ENCODE measurements at places on chromosomes 3 and 15.

DNA sequence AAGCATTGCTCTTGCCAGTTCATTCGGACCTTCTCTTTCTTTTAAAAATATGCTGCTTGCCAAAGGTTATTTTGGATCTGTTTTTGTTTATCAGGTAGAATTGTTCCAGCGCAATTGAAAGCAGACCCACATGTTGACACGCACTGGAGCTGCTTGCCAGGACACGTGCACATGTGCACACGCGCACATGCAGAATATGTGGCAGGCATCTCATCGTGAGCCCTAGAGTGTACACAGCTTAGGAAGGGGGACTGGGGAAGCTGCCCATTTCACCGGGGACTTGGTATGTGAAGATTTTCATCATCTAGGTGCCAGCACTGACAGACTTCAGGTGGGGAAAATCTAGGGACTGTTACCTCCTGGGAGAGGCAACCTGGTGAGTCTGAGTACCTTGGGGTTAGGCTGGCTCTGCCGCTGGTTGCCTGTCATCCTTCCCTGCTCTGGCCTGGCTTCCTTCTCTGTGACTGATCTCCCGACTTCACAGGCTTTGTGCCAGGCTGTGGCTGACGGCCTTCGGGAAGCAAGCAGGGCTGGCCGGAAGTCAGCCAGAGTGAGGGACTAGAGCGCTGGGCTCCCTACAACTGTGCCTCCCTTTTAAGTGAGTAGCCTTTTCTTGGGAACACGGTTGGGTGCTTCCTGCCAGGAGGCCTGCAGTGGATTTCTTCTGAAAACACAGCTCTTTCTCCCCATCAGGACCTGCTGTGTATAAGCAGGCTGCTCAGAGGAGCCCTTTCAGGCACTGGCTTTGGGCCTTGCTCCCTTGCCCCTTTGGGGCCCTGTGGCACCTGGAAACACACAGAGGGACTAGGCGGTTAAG is 129.3 kb downstream of the EEFSEC start:
- DNase-seq: peak; percentile 8

- DNase-seq: no peak
Measured at GRCh38 chr3:130539005-130539404, 22.0 kb downstream of the COL6A6 start.

DNA sequence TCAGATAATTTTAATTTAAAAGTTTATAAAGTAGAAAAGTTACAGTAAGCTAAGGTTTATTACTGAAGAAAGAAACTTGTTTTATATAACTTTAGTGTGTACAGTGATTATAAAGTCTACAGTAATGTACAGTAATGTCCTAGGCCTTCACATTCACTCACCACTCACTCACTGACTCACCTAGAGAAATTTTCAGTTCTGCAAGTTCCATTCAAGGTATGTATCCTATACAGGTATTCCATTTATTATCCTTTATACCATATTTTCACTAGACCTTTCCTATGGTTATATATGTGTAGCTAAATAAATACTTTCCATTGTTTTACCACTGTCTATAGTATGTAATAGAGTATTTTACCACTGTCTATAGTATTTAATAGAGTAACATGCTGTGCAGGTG is 33.2 kb upstream of the MME start:
- no peak for DNase-seq

DNA sequence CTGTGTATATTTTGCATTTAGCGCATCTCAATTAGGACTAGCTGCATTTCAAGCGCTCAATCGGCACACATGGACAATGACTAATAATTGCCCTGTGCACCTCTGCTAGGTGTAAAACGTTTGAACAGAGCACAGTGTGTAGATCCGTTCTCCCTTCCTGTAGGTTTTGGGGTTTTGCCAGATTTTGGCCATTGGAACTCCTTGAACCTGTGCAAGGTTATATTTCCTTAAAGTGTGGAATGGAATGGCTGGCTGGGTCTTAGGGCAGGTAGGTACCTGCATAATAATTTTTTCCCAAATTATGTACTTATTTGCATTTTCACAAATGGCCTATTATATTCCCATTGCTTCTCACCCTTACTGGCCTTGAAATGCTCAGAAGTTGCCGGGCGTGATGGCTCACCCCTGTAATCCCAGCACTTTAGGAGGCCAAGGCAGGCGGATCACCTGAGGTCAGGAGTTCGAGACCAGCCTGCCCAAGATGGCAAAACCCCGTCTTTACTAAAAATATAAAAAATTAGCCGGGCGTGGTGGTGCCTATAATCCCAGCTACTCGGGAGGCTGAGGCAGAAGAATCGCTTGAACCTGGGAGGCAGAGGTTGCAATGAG is 777 bp downstream of the RNU5B-1 start:
- DNase-seq: no peak

GRCh38 chr3:49805367-49805782 is 2.3 kb downstream of the INKA1 start:
- DNase-seq: no peak

DNA sequence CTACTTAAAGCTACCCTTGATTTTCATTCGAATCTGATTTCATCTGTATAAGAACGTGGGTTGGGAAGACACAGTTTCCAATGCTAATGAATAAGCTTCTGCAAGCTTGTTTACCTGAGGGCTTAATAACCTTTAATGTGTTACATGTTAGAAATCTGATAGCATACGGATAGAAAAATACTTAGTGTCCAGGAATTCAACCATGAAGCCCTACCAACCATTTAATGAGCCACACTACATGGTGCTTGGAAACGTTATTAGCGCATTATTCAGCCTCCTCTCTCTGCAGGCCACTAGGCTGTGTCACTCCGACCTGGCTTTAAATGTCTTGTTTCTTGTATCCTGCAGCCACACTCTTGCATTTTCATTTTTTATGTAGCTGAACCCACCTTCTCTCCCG is 1.6 kb downstream of the FAM81A start:
- DNase-seq: no peak

- no peak for DNase-seq
Measured at GRCh38 chr3:16309558-16309957, 44.5 kb downstream of the OXNAD1 start.

Data from anterior cingulate cortex (tissue), 58 donors.